ENCODE measurements at places on chromosomes 12 and 14. TPM values are rescaled to one million over a fixed set of nuclear protein-coding genes. Genes with fewer than 3 reads are reported as not detected.

DNA sequence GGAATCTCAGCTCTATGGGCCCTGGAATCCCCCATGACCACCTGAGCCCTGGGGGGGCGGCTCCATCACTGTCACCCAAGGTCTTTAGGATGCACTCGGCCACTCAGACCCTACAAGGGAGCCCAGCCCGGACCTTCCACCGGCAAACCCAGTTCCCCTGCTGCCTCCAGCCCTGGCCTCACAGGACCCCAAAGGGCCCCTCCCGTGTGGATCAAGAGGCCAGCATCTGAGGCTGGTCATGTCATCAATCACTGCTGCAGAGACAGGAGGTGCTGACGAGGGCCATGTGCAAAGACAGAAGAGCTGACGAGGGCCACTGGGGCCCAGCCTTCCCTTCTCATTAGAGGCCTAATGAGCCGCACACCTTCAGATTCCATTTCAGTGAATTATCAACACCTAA, 39.0 kb upstream of the SFSWAP start:
- H3K27ac ChIP-seq = no peak overlapping the region
- no peak overlapping the region for H3K4me3 ChIP-seq
- no peak for DNase-seq
- H3K4me1 ChIP-seq = no peaks in the 10 kb centered on the region
- H3K27me3 ChIP-seq = peaks cover 9% of the 10 kb centered on the region

DNA sequence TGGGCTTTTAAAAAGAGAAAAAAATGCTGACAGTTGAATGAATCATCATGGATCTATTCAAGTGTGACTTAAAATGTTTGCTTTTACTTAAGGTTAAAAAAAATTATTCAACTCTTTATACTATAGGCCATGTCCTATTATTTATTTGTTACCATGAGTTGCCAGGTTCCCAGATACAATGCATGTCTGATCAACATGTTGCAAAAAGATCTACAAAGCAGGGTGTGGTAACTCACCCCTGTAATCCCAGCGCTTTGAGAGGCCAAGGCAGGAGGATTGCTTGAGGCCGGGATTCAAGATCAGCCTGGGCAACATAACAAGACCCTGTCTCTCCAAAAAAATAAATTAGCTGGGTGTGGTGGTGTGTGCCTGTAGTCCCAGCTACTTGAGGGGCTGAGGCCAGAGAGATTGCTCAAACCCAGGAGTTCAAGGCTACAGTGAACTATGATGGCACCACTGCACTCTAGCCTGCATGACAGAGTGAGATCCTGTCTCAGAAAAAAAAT, 460.8 kb downstream of the BCAT1 start:
- H3K36me3 ChIP-seq = no peaks in the 10 kb centered on the region
- no peaks in the 10 kb centered on the region for H3K4me1 ChIP-seq
- no peak overlapping the region for H3K4me3 ChIP-seq
- DNase-seq = no peak

DNA sequence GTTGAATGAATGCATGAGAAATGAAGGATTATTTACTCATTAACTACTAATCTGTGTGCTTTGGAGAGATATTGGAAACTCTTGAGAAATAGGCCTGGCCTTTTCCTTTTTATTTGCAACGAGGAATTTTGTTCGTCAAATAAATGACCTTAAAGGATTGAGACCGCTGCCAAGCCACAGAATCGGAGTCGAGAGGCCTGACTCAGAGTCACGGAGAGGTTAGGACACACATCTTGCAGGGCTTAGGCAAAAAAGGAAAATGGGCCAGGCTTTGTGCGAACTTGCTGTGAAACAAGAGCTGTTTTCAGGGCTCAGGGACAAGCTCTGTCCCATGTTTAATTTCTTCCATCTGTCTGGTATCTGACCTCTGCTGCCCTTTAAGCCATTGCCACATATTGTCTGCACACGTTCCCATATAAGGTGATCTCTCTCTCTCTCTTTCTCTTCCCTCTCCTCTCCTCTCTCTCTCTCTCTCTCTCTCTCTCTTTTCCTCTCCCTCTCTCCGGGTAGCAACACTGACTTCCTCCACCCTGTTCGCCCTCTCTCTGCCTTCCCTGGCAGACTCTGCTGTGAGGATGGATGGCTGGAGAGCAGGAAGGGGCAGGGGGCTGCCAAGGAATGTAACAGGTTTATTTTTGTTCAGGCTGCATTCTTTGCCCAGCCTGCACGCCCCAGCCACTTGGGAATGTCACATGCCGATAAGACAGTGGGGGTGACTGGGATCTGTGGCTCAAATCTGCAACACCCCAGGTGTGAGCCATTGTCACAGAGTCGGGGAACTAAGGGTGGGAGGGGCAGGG, 14.9 kb upstream of the IFT81 start:
- no peak for DNase-seq
- H3K4me3 ChIP-seq = no peak overlapping the region
- no peak overlapping the region for H3K27ac ChIP-seq
- H3K27me3 ChIP-seq = peaks cover 8% of the 10 kb centered on the region
- H3K4me1 ChIP-seq = no peaks in the 10 kb centered on the region
- H3K36me3 ChIP-seq = no peaks in the 10 kb centered on the region

The NFE2 gene
- total RNA-seq = 0.20 TPM

Measured in activated CD4-positive, alpha-beta memory T cell treated with anti-CD3 and anti-CD28 coated beads, Interleukin-2, amount 10 ng/mL, durations not matched to agents 7 days and 5 days (primary cell).